ENCODE measurements at places on chromosomes 5 and 9.

GRCh38 chr5:32638309-32638708 lies 53.0 kb downstream of the SUB1 start:
- no peak for DNase-seq

GRCh38 chr5:78627766-78628165 lies 20.8 kb downstream of the LHFPL2 start:
- no peak for DNase-seq

- no peak for DNase-seq
Observed at GRCh38 chr9:89496645-89497256, 1.2 kb downstream of the SEMA4D start.

GRCh38 chr5:17374973-17375742 lies 122.9 kb upstream of the TAF11L2 start:
- DNase-seq, result no peak

- DNase-seq, result no peak
Observed at GRCh38 chr5:116733991-116734975, 159.7 kb upstream of the SEMA6A start.

- DNase-seq, result no peak
Observed at GRCh38 chr9:3628239-3628638, 102.4 kb upstream of the RFX3 start.

DNA sequence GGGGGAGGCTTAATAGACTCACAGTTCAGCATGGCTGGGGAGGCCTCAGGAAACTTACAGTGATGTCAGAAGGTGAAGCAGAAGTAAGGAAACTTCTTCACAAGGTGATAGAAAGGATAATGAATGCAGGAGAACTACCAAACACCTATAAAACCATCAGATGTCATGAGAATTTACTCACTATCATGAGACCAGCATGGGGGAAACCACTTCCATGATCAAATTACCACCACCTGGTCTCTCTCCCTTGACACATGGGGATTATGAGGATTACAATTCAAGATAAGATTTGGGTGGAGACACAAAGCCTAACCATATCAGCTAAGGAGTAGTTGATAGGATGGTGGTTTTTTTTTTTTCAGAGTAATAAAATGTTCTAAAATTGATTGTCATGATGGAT lies 201.8 kb downstream of the CDH12 start:
- no peak for DNase-seq

DNA sequence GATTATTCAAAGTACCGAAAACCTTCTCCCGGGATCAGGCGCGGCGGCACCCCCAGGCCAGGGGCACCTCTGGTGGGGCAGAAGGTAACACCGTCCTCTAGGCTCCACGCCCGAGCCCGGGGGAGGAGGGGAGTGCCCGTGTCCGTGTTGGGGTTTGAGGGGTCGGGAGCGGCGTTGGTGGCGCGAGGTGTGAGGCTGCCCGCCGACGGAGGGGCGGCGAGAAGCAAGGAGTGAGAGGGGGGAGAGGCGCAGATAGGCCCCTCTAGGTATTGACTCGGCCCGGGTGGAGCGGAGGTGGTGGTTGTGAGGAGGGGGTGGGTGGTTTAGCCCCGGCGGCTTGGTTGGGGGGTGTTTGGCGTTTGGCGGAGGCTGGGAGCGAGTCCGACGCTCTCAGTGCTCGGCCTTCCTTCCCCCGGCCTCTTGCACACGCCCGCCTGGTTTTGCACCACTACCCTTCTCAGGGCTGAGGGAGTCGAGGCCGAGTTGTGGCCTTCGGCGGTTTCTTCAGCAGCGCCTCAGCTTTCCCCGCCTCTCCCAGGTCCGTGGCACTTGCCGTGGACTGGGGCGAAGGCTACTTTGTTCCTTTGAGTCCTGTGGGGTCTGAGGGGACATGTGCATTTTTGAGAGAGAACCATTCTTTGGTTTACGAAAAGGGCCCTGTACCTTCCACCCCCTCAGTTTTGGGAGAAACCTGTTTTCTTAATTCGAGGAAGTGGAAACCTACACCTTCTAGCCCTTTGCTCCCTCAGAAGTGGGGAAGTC lies 450 bp downstream of the GPBP1 start:
- DNase-seq, result peak; percentile 3

DNA sequence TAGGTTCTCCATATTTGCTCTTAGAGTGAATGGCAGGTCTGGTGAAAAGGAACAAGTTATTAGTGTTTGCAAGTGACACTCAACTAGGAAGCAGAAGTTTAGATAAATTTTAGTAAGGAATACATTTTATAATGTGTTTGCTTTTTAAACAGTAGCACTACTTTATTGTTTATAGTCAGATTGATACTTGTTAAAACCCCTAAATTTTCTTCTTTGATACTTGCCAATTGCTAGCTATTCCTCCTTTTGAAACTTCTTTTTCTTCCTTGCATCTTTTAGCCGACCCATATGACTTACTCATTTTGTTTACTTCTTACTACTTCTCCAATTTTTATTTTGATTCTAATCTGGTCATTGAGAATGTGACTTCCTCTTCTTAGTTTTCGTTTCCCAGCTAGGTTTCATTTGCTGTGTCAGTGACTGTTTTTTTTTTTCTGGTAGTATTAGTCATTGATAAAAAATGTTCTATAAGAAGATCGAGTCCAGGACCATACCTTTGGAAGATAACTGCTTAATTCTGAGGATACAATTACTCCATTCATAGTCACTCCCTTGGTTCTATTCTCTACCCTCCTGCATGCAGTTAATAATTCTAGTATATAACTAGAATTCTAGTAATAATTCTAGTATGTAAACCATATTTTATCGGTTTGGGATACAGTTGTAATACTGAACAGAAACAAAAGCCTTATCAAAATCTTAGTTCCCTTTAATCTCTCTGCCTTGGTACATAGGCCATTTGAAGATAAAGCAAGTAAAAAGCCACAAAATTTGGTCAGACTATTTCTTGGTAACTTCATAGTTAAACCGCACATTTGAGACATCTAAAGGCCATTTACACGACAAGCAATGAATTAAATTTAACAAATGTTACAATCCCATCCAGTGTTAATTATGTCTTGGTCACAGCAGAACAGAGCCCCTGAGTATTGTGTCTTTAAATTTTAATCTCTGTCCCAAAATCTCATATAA lies 2.8 kb upstream of the RICTOR start:
- DNase-seq, result no peak

DNA sequence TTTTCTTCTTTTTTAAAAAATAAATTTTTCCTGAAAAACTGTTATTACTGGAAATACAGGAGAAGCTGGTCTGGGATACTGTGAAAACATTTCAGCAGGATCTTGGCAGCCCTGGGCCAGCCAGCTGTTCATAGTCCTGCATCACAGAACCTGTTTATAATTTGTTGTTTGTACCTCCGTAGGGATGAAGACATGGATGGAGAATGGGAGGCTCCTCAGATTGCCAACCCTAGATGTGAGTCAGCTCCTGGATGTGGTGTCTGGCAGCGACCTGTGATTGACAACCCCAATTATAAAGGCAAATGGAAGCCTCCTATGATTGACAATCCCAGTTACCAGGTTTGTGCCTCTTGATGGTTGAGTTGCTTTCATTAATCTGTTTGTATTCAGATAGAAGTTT lies 12.4 kb upstream of the MAML1 start:
- DNase-seq, result no peak

DNA sequence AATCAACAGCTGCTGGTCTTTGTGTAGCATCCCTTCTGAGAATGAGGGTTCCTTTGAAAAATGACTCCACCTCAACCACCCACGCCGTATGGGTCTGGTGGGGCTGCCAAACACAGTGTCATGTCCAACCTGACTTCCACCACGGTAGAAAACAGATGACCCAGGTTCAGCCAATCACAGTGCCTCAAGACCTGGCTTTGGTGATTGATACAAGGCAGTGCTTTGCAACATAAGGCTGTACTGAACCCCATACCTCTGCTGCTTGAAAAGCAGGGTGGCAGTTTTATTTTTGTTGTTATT lies 11.5 kb upstream of the TGFBR1 start:
- DNase-seq, result no peak

DNA sequence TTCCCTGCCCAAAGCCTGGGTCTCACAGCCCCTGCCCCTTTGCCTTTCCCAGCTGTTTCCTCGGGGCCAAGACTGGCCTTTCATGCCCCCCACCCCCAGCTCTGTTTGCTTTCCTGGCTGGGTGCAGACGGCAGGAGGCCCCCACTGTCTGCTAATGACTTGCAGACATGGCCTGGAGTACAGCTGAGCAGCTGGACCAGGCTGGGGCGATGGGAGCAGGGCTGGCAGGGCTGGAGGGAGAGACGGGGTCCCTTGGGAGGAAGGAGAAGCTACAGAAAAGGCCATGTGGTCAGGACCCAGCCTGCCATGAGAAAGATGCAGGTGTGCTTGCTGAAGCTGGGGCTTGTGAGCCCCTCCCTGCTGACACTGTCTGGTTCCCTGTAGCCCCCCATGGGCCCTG lies 28.3 kb upstream of the GFPT2 start:
- DNase-seq, result no peak

DNA sequence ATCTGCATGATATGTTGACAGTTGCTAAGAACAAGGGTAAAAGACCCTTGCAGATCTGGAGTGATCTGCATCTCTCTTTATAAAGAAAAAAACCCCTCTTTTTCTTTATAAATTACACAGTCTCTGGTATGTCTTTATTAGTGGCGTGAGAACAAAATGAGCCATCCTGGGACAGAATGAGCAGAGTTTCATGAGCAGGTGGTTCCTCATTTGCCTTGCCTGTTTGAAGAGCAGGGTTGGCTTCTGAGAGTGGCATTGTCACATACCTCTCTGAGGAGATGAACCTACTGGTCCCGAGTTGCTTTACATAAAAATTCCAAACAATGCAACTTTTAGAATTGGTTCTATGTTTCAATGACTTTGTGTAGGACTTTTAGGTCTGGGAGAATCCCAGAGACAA lies 94.3 kb downstream of the INSYN2B start:
- no peak for DNase-seq

DNA sequence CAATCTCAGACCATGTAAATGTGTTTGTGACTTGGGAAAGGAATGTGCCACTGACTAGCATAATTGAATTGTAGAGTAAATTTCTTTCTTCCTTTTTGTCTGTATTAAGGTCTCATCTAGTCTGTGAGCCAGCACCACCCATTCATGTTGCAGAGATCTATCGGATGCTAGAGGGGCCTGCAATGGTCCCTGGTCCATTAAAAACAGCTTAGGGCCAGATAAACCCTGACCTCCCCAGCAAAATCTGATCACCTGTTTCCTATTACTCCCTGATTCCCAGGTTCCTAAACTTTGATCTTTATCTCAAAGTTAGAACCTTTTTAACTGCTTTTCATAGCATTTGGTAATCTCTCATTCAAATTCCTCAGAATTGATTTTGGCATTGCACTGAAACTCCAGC lies 174.5 kb upstream of the POC5 start:
- no peak for DNase-seq

- DNase-seq, result no peak
Observed at GRCh38 chr5:97171703-97172102, 11.3 kb downstream of the RIOK2 start.

GRCh38 chr5:103674739-103675138 lies 112.2 kb upstream of the NUDT12 start:
- no peak for DNase-seq

- no peak for DNase-seq
Observed at GRCh38 chr9:3760031-3760430, 234.2 kb upstream of the RFX3 start.

DNA sequence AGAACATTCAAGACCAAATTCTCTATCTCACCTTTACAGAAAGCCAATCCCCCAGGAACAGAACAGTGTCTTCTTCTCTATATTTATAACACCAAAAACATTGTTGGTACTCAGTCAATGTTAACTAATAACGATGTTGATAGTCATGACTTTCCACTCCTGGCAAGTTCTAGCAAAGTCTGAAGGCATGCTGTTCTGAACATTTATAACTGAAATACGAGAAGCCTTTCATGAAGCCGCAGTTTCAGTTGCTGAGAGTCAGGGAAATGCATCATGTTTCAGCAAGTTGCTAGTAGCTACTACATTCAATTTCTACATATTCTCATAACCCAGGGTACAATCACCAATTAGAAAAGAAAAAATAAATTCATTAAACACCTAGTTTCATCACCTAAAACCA lies 301.4 kb downstream of the PDE4D start:
- DNase-seq, result no peak

DNA sequence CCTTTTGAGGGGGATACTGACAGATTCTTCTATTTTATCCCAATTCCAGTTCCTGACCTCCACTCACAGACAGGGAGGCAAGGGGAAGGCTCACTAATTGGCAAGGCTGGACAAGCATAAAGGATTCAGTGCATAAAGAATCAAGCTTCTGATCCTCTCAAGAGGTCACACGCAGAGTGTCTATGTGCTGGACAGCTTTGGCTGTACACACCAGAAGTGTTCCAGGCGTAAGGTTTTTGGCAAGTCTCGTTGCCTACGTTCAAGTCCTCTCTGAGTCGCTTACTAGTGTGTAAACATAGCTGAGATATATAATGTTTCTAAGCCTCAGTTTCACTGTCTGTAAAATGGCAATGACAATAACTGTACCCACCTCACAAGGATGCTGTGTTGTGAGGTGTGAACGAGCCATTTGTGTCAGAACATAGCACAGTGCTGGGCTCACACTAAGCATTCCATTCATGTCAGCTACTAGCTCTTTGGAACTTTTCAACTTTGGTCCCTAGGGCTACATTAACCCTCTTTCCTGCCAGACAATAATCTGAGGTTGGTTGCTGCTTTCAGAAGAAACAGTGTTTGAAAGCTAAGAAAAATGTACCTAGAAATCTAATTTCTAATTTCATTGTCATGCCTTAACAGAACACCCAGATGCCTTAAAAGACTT lies 52.1 kb downstream of the PALM2AKAP2 start:
- DNase-seq, result no peak
